Chondrocyte (in vitro differentiated cells): ENCODE measurements at places on chromosomes 1 and 21.

- no peaks in the 10 kb centered on the region for H3K27me3 ChIP-seq
- no peak overlapping the region for H3K27ac ChIP-seq
- peaks cover 53% of the 10 kb centered on the region for H3K4me1 ChIP-seq
- no peak overlapping the region for H3K4me3 ChIP-seq
- no peak for DNase-seq
- H3K36me3 ChIP-seq, result no peaks in the 10 kb centered on the region
Measured at GRCh38 chr1:66446261-66447001, 87.5 kb upstream of the SGIP1 start.

GRCh38 chr1:23904748-23905357, 8.3 kb downstream of the CNR2 start:
- no peak overlapping the region for H3K27ac ChIP-seq
- H3K36me3 ChIP-seq, result no peaks in the 10 kb centered on the region
- H3K4me3 ChIP-seq, result no peak overlapping the region
- no peak for DNase-seq
- no peaks in the 10 kb centered on the region for H3K4me1 ChIP-seq
- H3K27me3 ChIP-seq, result peaks cover 38% of the 10 kb centered on the region

- H3K27me3 ChIP-seq, result peaks cover 6% of the 10 kb centered on the region
- no peak for DNase-seq
- H3K36me3 ChIP-seq, result peaks cover 16% of the 10 kb centered on the region
- peak overlapping the region; percentile 74 for H3K4me3 ChIP-seq
Measured at GRCh38 chr1:2074396-2074795, 24.2 kb downstream of the PRKCZ start.

DNA sequence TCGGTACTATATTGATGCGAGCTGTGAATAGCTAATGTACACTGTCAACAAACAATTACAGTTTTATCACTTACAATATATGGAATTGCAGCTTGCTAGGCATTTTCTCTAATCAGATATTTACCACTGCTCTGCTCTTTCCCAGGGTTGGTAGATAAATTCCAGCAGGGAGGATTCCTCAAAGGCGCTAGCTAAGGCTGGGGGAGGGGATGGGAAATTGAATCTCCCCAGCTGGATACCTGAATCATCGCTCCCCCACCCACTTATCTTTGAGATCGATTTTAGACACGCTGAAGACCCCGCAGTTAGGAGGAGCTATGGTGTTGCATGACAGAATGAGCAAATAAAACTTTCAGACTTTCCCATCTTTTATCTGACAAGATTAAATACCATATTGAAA, 127.2 kb downstream of the CSMD2 start:
- no peak overlapping the region for H3K27ac ChIP-seq
- H3K27me3 ChIP-seq, result no peaks in the 10 kb centered on the region
- no peaks in the 10 kb centered on the region for H3K4me1 ChIP-seq
- DNase-seq, result no peak
- no peaks in the 10 kb centered on the region for H3K36me3 ChIP-seq
- no peak overlapping the region for H3K4me3 ChIP-seq

- H3K36me3 ChIP-seq, result no peaks in the 10 kb centered on the region
- peak overlapping the region; percentile 87 for H3K27ac ChIP-seq
- no peaks in the 10 kb centered on the region for H3K27me3 ChIP-seq
Measured at GRCh38 chr1:153532769-153533599, 2.8 kb downstream of the S100A6 start.
